ENCODE measurements at places on chromosomes 12 and 14. TPM values are rescaled to one million over a fixed set of nuclear protein-coding genes. Genes with fewer than 3 reads are reported as not detected.

ABCD2 gene
- not detected for total RNA-seq

C12orf42 gene
- total RNA-seq: not detected

CSRP2 gene
- 147 TPM for total RNA-seq

PRH2 gene
- not detected for total RNA-seq

CHGA gene
- not detected for total RNA-seq

WNT5B gene
- total RNA-seq: 8.9 TPM

DNA sequence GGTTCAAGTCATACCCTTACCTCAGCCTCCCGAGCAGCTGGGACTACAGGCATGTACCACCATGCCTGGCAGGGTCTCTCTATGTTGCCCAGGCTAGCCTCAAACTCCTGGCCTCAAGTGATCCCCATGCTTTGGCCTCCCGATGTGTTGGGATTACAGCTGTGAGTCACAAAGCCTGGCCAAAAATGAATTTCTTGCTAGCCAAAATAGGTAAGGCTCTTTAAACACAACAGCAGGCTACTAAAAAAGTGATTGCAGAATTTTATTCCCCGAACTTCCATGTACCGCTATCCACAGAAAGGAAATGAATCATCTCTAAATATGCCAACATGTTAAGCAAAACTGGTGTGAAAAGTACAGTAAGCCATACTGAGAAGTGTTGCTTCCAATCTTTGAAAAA is 50.6 kb downstream of the WDHD1 start:
- H3K4me3 ChIP-seq: no peak overlapping the region
- peaks cover 15% of the 10 kb centered on the region for H3K36me3 ChIP-seq
- peaks cover 7% of the 10 kb centered on the region for H3K4me1 ChIP-seq

GRCh38 chr14:105427936-105428485 is 8.4 kb downstream of the MTA1 start:
- H3K27me3 ChIP-seq: no peaks in the 10 kb centered on the region
- no peak for DNase-seq
- H3K4me1 ChIP-seq: peaks cover 14% of the 10 kb centered on the region
- H3K36me3 ChIP-seq: peaks cover 12% of the 10 kb centered on the region

- H3K4me1 ChIP-seq: no peaks in the 10 kb centered on the region
- no peak overlapping the region for H3K4me3 ChIP-seq
- no peak overlapping the region for H3K27ac ChIP-seq
- no peak for DNase-seq
- no peaks in the 10 kb centered on the region for H3K36me3 ChIP-seq
Observed at GRCh38 chr12:53123578-53124351, 20.5 kb downstream of the SOAT2 start.

- no peak for DNase-seq
- H3K4me1 ChIP-seq: no peaks in the 10 kb centered on the region
- no peak overlapping the region for H3K27ac ChIP-seq
- no peaks in the 10 kb centered on the region for H3K36me3 ChIP-seq
- H3K4me3 ChIP-seq: no peak overlapping the region
- no peaks in the 10 kb centered on the region for H3K27me3 ChIP-seq
Observed at GRCh38 chr14:95289323-95290010, 30.2 kb downstream of the CLMN start.

DNA sequence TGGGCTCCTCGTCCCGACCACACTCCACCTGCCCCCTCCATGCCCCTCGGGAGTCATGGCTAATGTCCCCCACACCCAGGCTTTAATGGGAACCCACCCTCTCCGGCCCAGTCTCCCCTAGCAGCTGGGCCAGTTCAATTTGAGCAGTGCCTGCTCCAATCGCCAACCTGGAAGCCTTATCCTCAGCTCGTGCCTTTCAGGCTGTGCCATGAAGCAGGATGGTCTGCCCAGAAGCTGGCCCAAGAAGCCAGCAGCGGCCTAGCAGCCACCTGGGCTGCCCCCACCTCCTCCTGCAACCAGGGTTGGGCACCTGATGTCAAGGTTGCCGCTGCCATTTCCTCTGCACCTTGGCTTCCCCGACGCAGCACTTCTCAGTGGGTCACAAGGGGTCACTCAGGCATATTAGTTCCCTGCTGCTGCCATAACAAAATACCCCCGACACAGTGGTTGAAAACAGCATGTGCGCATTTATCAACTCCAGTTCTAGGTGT is 2.3 kb upstream of the CLBA1 start:
- no peak for DNase-seq
- peaks cover 9% of the 10 kb centered on the region for H3K4me1 ChIP-seq
- no peaks in the 10 kb centered on the region for H3K27me3 ChIP-seq
- no peaks in the 10 kb centered on the region for H3K36me3 ChIP-seq
- H3K4me3 ChIP-seq: no peak overlapping the region

GRCh38 chr12:1044199-1044598 is 53.2 kb downstream of the ERC1 start:
- DNase-seq: peak; percentile 4
- H3K36me3 ChIP-seq: no peaks in the 10 kb centered on the region
- peaks cover 13% of the 10 kb centered on the region for H3K4me1 ChIP-seq
- 0 out of 2 replicates have a peak overlapping the region, but pooled peaks have one; percentile 2 for H3K27ac ChIP-seq
- no peak overlapping the region for H3K4me3 ChIP-seq

GRCh38 chr12:79384551-79384950 is 306.2 kb downstream of the PAWR start:
- H3K4me3 ChIP-seq: no peak overlapping the region
- no peaks in the 10 kb centered on the region for H3K36me3 ChIP-seq
- H3K4me1 ChIP-seq: peaks cover 13% of the 10 kb centered on the region
- no peak for DNase-seq
- H3K27ac ChIP-seq: no peak overlapping the region

- no peak overlapping the region for H3K4me3 ChIP-seq
- no peaks in the 10 kb centered on the region for H3K27me3 ChIP-seq
Observed at GRCh38 chr12:110108309-110109036, 15.7 kb upstream of the IFT81 start.

GRCh38 chr12:85821759-85822158 is 14.4 kb downstream of the RASSF9 start:
- H3K27me3 ChIP-seq: no peaks in the 10 kb centered on the region
- no peak overlapping the region for H3K4me3 ChIP-seq
- H3K36me3 ChIP-seq: no peaks in the 10 kb centered on the region
- H3K4me1 ChIP-seq: no peaks in the 10 kb centered on the region
- H3K27ac ChIP-seq: no peak overlapping the region

GRCh38 chr14:24565766-24566165 is 10.3 kb downstream of the CTSG start:
- no peak overlapping the region for H3K4me3 ChIP-seq
- no peaks in the 10 kb centered on the region for H3K4me1 ChIP-seq
- no peaks in the 10 kb centered on the region for H3K36me3 ChIP-seq
- DNase-seq: no peak
- H3K27ac ChIP-seq: no peak overlapping the region

GRCh38 chr14:105271224-105271890 is 23.0 kb downstream of the BTBD6 start:
- no peaks in the 10 kb centered on the region for H3K36me3 ChIP-seq
- no peaks in the 10 kb centered on the region for H3K4me1 ChIP-seq
- no peak overlapping the region for H3K27ac ChIP-seq
- no peak for DNase-seq
- H3K27me3 ChIP-seq: no peaks in the 10 kb centered on the region

DNA sequence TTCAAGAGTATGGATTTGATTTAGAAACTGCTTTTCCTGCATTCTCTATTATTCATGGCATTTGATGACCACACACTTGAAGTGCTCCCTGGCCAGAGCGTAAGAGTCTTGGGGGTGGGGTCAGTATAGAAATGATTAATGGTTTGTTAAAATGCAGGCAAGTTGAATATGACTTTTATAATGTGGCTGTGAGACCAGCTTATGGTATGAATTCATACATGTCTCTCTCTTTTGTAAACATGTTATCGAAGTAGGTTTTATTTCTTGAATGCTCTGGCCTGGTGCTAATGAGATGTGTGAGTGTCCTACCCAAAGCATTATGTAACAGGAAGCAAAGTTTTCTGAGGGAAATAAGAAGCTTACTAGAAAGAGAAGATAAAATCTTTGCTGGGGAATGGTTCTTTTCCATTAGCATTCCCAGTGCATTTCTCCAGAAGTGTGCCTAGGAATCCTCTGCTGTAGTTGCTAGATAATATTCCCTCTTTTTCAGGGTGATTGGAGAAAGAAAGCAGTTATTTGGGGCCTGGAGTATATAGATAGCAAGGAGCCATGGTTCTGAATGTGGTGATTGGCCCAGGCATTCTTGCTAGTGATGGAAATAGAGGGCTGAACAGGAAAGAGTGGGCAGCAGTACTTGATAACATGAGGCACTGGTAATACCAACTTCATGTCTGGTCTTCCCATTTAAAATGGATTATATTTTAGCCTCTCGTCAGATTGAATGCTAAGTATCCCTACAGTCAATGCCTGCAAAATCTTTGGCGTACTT is 289.7 kb downstream of the RAD51B start:
- no peaks in the 10 kb centered on the region for H3K36me3 ChIP-seq
- DNase-seq: no peak
- H3K27me3 ChIP-seq: no peaks in the 10 kb centered on the region
- H3K4me3 ChIP-seq: no peak overlapping the region
- peaks cover 14% of the 10 kb centered on the region for H3K4me1 ChIP-seq
- H3K27ac ChIP-seq: no peak overlapping the region

- no peak overlapping the region for H3K4me3 ChIP-seq
- no peak for DNase-seq
- H3K36me3 ChIP-seq: no peaks in the 10 kb centered on the region
- no peaks in the 10 kb centered on the region for H3K27me3 ChIP-seq
- H3K4me1 ChIP-seq: peaks cover 9% of the 10 kb centered on the region
- H3K27ac ChIP-seq: no peak overlapping the region
Observed at GRCh38 chr12:46830731-46831334, 5.0 kb upstream of the SLC38A4 start.

DNA sequence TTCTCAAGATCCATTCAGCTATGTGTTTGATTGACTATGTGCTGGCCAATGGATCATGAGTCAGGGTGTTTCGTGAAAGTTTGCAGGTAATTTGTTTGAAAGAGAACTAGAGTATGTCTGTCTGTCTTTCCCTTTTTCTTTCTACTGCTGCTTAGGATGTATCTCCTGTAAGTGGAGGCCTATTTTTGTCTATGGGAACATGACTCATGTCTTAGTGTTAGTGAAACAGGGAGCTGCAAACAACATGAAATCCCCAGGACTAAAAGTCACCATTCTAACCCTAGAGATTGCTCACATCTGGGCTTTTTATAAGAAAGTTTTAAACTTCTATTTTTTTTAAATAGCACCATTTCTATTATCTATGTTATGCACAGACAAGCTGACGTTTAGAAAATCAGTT is 333.0 kb downstream of the CCER1 start:
- H3K36me3 ChIP-seq: no peaks in the 10 kb centered on the region
- H3K4me1 ChIP-seq: peaks cover 26% of the 10 kb centered on the region
- no peaks in the 10 kb centered on the region for H3K27me3 ChIP-seq
- H3K4me3 ChIP-seq: no peak overlapping the region

- H3K36me3 ChIP-seq: no peaks in the 10 kb centered on the region
- no peak overlapping the region for H3K4me3 ChIP-seq
- no peak overlapping the region for H3K27ac ChIP-seq
- no peak for DNase-seq
- H3K27me3 ChIP-seq: peaks cover 7% of the 10 kb centered on the region
- no peaks in the 10 kb centered on the region for H3K4me1 ChIP-seq
Observed at GRCh38 chr14:104514156-104514848, 65.3 kb upstream of the C14orf180 start.

- H3K36me3 ChIP-seq: no peaks in the 10 kb centered on the region
- H3K4me3 ChIP-seq: no peak overlapping the region
- DNase-seq: no peak
- H3K27me3 ChIP-seq: no peaks in the 10 kb centered on the region
- peaks cover 21% of the 10 kb centered on the region for H3K4me1 ChIP-seq
Observed at GRCh38 chr12:116360579-116361413, 83.3 kb upstream of the MED13L start.

DNA sequence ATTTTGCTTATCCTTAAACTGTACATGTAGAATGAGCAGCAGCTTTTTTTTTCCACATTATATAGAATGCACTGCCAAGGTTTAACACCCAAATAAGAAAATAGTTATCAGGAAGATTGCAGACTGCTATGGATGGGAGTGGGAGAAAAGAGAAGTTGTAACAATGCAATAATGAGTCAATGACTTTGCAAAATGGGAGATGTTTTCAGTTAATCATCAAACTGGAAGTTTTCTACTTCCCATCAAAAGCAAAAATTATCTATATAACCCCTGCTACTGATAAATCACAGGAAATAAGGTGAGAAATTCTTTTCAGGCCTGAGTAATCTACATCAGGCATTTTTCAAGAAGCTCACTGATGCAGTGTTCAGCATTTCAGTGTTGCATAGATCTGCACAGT is 309.1 kb downstream of the GXYLT1 start:
- H3K27ac ChIP-seq: no peak overlapping the region
- H3K4me1 ChIP-seq: no peaks in the 10 kb centered on the region
- no peaks in the 10 kb centered on the region for H3K27me3 ChIP-seq
- H3K4me3 ChIP-seq: no peak overlapping the region
- no peaks in the 10 kb centered on the region for H3K36me3 ChIP-seq
- DNase-seq: no peak

DNA sequence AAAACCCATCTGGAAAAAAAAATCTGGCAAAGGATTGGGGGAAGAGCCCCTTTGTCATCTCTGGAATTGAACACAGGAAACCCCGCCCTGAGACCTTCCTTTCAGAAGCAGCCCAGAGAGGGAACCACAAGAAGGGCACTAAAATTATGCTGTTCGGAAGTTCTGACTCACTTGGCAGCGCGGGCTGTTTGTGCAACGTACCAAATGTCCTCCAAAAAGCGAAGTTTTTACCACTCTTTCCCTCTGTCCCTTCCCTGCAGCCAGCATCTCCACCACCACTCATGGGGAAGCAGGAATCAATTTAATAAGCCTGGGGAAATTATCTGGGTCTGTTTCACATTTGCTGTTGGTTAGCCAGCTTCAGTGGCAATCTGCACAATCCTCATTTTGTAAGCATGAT is 3.2 kb upstream of the SYNE3 start:
- H3K4me3 ChIP-seq: no peak overlapping the region
- peak overlapping the region; percentile 66 for H3K27ac ChIP-seq
- no peaks in the 10 kb centered on the region for H3K36me3 ChIP-seq
- no peaks in the 10 kb centered on the region for H3K27me3 ChIP-seq
- DNase-seq: peak; percentile 67
- H3K4me1 ChIP-seq: peaks cover 79% of the 10 kb centered on the region

DNA sequence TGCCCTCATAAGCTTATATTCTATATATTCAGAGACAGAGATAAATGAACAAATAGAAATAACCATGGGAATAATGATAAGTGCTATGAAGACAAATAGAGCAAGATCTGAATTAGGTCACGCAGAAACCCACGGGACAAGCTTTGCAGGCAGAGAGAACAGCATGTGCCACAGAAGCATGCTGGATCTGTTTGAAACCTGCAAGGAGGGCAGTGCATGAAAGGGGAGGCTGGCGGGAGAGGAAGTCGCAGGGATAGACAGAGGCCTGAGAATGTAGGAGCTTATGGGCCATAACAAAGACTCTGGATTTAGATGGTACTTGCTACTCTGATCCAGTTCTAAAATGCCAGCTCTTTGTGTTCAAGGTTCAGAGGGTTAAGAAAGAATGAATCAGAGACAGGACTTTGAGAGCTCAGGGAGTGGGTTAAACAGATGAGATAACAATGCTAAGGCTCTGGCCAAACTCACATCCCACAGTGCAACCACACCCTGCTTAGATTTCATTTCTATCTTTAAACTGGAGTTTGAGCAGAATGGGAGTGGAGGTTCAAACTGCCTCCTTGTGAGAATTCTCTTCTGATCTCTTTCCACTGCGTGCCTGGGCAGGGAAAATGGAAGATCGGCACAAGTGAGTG is 49.2 kb upstream of the PPP1R12A start:
- no peaks in the 10 kb centered on the region for H3K27me3 ChIP-seq
- H3K4me3 ChIP-seq: no peak overlapping the region
- H3K27ac ChIP-seq: peak overlapping the region; percentile 44
- H3K36me3 ChIP-seq: no peaks in the 10 kb centered on the region
- DNase-seq: no peak
- peaks cover 42% of the 10 kb centered on the region for H3K4me1 ChIP-seq
